ENCODE measurements at places on chromosomes 7 and 10.

DNA sequence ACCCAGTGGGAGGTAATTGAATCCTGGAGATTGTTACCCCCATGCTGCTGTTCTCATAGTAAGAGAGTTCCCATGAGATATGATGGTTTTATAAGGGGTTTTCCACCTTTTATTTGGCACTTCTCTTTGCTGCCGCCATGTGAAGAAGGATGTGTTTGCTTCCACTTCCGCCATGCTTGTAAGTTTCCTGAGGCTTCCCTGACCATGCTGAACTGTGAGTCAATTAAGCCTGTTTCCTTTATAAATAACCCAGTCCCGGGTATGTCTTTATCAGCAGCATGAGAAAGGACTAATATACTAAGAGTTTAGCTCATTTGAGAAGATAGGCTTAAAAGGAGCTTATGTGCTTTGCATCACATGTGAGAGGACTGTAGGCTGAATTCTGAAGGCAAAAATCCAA, 29.3 kb downstream of the TMEM248 start:
- DNase-seq = no peak

DNA sequence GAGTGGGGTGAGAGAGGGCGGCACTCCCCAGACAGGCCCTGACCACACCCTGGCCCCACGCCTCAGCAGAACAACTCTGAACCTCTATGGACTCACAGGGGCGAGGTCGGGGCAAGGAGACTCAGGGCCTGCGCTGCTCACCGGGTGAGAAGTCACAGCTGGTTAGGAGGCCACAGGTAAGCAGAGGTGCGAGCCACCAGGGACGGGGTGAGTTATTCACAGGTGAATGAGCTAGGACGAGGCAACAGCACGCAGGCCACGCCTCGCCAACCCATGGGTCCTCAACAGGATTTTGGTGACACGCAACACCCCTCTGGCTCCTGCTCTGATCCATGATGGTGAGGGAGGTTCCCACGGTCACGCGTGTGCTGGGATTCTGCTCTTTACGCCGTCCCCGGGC, 202.5 kb downstream of the ADARB2 start:
- no peak for DNase-seq

GRCh38 chr10:127932521-127933270, 25.8 kb downstream of the PTPRE start:
- DNase-seq = no peak

GRCh38 chr10:32331606-32332005, 15.4 kb downstream of the EPC1 start:
- no peak for DNase-seq

- no peak for DNase-seq
Measured at GRCh38 chr7:87330316-87330715, 15.1 kb upstream of the CROT start.

GRCh38 chr10:118101501-118101900, 54.8 kb upstream of the RAB11FIP2 start:
- no peak for DNase-seq
